ENCODE measurements at places on chromosomes 1 and 21.
A peak's percentile ranks its signal among the peaks of the same experiment; 100 is the strongest.

GRCh38 chr21:23684431-23684830 lies 1922.8 kb downstream of the MRPL39 start:
- no peak for DNase-seq

DNA sequence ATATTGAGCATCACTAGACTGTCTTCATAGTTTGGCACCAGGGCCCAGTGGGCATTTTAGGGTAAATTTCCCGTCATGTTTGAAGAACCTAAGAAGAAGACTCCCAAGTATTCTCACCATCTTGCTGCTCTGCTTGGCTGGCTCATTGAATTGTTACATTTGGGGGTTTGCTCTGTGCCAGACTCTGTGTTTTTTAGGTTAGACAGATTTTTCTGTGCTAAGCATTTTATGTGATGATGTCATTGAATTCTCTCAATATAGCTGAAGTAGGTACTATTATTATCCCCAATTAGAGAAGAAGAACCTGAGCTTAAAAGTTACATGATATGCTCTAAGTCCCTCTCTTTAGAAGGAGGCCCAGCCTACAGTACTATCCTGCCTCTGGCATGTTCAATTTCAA lies 28.0 kb upstream of the DNASE2B start:
- DNase-seq = no peak

DNA sequence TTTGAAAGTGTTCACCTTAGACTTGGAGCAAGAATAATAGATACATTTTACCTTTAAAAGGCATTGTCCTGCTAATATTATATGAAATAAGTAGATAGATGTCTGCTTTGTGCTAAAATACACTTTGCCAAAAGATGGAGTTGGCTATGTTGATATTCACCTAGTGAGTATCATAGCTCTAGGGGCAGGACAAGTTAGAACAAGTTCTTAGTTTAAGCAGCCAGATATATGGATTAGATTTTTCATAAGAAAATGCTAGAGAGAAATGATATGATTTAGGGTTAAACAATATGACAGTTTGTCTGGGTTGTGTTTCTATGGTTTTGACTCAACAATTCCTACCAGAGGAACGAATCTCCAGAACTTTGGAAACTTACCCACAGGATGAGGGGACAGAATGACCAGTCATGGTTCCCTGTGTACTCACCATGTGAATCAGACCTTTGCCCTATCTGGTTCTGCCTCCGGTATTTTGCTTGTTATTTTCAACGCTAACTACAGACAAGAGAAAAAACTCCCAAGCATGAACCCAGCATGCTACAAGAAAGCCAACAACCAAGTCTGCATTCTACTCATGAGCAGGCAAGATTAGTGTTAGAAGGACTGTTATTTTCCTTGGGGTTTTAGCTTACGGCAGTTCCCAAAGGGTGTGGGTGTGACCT lies 1.7 kb downstream of the F5 start:
- DNase-seq = no peak

GRCh38 chr1:95127380-95127779 lies 10.2 kb downstream of the TLCD4 start:
- DNase-seq = no peak

DNA sequence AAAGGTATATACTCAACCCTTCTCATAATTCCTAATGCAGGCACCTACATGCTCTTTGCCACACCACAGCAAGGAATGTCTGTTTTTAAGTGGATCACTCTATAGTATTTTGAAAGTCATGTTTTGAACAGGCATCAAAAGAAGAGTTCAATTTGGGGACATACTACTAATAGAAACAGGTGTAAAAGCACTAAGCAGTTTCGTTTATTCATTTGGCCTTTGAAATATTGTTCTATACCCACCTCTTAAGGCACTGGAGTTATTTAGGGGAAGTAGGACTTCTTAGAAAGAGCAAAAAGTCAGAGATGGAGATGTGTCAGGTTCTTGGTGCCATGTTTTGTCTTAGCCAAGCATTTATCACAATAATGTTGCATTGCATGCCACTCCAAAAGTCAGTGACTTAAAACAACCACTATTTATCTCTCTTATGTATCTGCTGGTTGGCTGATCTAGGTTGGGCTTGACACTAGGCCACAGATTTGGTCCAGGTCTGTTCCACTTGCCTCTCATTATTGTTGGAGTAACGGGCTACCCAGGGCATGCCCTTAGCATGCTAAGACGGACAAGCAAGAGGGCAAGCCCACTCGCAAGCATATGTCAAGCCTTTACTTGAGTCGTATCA lies 107.5 kb downstream of the RGL1 start:
- no peak for DNase-seq

DNA sequence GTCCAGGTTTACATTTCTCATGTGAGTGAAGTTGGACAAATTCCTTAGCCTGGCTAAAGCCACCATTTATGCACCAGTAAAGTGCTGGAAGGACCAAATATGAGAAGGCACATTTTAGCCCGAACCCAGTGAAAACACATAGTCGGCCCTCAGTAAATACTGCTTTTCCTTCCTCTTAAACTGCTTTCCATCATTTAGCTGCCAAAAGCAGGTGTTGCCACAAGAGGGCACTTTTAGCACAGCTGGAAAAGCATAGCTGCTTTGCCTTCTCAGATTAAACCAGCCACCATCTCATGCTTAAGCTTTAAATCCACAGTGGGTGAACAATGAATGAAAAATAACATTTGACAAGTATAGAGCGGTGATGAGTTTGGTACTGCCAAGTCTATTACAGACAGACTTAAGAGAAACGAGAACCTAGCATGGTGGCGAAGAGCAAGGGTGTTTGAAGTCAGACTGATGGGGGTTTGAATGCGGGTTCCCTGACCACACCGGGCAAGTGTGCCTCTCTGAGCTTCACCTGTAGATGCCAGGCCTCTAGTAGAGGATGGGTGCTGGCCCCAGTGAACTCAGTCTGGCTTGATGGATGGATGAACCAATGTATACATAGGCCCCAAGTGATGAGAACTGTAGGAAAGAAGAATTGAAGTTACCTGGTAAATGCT lies 57.8 kb downstream of the SLC35D1 start:
- peak; percentile 54 for DNase-seq

DNA sequence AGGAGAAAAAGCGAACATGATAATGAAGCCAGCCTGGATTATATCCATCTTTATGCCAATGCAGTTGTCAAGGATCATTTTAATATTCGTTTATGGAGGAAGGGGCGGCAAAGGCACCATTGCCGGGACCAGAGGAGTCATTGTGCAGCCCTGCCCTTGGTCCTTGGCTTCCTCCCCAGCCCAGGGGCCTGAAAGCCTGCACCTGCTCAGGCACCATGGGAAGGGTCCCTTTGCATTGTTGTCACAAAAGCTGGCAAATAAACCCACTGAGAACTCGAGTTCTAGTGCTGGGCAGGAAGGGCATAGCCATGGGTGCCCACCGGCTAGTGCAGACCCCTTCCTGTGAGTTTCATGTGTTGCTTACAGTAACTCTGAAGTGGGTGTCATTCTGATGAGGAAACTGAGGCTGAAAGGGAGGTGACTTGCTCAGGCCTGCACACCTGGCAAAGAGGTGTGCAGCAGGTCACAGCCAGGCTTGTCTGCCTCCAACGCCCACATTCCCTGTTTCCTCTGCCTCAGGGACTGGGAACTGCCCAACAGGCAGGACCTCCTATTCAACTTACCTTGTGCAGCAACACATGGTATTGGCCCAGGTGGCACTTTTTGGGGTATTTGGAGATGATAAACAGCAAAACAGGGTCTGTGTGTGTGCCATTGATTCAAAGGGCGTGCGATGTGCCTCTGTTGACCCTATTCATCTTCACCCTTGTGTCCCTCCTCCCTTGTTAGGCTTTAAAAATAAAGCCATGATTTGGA lies 84.6 kb downstream of the MAN1C1 start:
- DNase-seq = no peak

GRCh38 chr1:2151911-2152310 lies 42.7 kb downstream of the FAAP20 start:
- DNase-seq = no peak

- DNase-seq = peak; percentile 92
These were observed 134.6 kb downstream of the HUNK start for GRCh38 chr21:32007456-32007855.

DNA sequence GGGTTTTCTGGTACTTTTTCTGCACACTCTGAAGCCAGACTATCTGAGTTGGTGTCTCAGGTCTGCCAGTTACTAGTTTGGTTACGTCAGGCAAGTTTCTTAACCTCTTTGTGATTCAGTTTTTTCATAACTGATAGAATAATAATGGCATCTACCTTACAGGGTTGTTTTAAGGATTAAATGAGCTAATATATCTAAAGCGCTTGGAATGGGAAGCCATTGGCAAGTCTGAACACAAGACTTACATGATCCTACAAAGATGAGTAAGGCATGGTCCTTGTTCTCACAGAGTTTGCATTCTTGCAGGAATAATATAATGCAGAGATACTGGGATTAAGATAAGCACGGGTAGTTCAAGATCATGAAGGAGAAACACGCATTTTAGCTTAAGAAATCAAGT lies 9.2 kb upstream of the DENND2D start:
- DNase-seq = no peak

DNA sequence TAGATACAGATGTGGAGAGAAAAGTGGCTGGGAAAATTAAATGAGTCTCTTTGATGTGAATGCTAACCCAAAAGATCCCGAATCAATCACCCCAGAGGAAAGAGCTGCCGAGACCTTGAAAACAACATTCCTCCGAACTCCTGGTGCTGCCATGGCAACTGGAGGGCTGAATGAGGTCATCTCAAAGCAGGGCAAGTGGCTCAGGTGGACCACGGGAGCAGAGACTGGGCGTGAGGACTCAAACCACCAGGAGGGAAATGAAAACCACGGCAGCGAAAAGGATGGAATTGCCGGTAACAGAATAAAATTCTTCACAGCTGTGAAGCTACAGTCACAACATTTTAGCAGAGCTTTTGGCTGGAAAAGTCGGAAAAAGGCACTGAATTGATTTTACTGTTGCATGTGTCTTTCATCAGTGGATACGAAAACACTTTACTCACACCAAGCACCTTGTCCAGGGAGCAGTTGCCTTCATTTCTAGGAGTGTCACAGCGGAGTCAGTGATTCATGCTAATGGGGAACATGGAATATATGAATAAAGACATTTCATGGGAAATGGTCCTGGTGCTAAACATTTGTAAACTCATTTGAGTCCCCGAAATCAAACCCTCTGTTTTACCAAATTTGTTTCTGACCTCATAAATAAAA lies 23.2 kb upstream of the BECN2 start:
- no peak for DNase-seq

DNA sequence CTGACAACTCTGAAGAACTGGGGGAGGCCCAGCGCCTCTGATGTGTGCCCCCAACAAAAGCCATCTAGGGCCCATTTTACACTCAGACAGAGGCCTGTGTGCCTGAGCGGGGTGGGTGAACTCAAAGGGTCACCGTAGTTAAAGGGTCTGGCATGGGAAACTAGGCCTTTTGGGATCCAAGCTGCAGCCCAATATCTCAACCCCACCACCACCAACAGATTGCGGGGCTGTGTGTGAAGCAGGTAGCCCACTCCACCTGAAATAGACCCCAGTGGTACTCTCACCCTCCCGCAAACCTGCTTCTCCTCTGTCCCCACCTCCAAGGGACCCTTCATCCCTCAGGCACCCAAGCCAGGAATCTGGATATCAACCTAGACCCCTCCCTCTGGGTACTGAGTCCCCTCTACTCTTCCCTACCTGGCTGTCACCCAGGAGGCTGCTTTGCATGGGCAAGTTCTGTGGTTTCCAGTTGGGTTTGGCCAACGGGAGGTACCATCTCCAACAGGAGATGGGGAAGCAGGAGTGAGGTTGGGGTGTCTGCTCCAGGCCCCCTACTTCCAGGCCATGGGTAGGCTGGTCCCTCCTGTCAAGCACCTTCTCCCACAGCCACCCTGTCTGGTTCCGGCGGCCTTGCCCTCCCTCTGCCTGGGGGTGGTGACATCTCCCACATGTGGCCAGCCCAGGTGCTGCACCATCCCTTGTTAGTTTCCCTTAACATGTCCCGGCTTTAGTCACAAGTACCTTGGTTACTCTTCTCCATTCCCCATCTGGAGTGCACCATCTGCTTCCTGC lies 35.2 kb upstream of the LRP8 start:
- DNase-seq = no peak

DNA sequence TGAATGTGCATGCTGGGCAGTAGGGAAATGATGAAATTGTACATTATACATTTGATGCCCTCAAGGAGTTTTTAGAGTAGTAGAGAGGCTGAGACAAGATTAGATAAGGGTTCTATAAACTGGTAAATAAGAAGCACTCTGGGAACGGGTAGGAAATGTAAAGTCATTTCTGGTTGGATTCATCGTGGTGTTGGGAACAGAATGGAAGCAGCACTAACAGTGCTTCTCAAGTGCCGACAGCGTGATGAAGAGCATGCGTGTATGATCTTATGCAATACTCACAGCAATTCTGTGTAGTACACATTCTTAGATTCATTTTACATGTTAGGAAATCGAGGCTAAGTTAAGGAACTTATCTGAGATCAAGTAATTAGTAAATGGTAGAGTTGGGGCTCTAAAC lies 45.9 kb downstream of the GPR88 start:
- DNase-seq = no peak

GRCh38 chr1:230173187-230173975 lies 106.3 kb downstream of the GALNT2 start:
- DNase-seq = no peak

GRCh38 chr1:18632783-18633421 lies 2.3 kb downstream of the PAX7 start:
- no peak for DNase-seq

DNA sequence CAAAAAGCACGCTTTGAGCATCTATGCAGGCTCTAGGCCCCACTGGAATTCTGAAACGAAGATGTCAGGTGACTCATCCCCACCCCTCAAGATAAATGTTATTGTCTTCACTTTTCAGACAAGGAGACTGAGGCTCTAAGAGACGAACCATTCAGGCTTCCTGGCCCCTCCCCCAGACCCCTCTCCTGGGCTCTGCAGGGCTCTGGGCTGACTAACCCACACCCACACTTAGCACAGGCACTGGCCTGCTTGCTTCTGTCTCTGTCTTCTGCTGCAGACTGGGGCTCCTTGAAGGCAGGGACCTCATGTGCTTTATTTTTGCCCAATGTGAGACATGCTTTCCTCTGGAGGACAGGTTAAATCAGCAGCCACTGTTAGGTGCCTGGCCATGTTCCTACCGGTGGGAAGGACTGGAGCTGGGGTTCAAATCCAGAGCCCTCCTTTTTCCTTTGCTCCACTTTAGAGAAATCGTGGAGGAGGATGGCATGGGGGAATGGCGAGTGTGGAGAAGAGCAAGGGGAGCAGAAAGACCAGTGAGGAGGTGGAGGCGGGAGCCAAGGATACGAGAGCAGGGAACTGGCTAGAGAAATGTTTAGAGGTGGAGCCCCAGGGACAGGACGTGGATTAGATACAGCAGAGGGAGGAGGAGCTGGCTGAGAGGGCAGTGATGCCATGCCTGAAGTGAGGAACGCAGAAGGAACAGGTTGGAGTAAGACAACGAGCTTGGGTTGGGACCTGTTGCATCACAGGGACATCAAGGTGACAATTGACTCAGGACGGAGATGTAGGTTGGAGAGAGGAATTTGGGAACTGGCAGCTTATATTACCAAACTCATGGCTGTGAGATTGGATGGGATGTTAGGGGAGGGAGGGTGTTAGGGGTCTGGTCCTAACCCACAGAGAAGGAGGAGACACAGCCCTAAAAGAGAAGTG lies 1.7 kb downstream of the TMEM125 start:
- no peak for DNase-seq

Data from SJSA1 (cell line).